ENCODE measurements at places on chromosomes 12 and 14.

DNA sequence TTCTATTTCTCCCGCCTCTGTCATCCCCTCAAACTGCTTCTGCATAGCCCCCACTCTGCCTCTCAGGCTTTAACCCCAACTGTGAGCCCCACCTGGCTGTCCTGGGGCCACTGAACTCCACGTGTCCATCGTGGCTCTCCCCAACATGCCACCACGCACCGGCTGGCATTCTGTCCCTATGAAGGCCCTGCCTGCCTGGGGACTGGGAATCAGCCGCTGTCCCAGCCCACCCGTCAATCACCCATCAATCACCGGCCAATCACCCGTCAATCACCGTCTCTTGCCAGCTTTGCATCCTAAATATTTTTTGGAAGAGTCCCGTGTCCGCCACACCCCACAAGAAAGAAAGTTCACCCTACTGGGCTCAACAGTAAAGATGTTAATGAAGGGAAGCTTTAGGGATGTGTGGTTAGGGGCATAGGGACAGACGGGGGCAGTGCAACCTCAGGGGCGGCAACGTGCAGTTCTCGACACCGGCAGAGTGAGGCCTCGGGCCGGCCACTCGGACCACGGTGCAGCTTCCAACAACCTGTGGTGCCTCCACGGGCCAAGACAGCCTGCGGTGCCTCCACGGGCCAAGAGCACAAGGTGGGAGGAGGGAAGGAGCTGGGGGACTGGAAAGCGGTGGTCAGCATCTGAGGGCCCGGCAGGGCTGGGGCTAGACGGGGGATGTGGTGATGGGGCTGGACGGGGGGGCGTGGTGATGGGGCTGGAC is 85.6 kb downstream of the GALNT9 start:
- DNase-seq: no peak

- no peak for DNase-seq
These were observed 212.8 kb upstream of the KITLG start for GRCh38 chr12:88793096-88793495.

GRCh38 chr12:76101739-76102385 is 17.4 kb upstream of the NAP1L1 start:
- no peak for DNase-seq

DNA sequence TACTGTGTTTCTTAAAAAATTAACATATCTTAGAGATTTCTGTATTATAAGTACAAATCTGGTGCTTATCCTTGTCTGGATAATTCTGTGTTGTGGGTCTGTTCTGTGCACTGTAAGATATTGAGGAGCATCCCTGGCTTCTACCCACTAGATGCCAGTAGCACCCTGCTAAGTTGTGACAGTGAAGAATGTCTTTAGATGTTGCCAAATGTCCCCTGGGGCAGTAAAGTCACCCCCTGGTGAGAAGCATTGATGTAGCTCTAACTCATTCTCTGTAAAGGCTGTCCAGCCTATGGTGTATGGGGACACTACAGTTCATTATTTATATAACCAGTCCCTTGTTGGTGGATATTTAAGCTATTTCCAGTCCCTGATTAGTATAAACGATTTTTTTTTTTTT is 31.4 kb downstream of the MAP1LC3B2 start:
- no peak for DNase-seq

DNA sequence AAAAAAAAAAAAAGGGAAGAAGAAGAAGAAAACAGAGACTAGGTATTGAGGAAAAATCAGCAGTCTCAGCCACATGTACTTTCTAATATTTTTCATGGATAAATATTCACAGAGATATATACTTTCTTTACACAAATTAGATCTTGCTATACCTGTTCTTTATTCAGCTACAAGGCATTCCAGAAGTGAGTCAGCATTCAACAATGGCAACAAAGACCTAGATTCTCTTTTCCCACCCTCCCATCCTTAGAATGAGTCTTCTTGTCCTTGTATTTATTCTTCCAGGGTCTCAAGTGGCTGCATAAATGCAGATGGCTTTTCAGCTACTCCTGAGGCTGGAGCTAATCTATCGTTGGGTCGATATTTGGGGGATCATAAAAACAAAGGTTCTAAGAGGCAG is 93.0 kb downstream of the NT5DC3 start:
- no peak for DNase-seq

GRCh38 chr12:38480594-38480993 is 164.0 kb downstream of the ALG10B start:
- DNase-seq: no peak

DNA sequence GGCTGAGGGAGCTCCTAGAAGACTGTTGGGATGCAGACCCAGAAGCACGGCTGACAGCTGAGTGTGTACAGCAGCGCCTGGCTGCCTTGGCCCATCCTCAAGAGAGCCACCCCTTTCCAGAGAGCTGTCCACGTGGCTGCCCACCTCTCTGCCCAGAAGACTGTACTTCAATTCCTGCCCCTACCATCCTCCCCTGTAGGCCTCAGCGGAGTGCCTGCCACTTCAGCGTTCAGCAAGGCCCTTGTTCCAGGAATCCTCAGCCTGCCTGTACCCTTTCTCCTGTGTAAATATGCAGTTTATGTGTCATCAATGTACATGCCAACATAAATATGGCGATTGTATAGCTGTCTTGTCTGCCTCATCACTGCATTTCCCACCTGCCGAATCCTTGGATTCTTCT is 7.5 kb downstream of the AMHR2 start:
- no peak for DNase-seq

- no peak for DNase-seq
These were observed 19.5 kb downstream of the NUAK1 start for GRCh38 chr12:106119301-106119700.

- no peak for DNase-seq
These were observed 5.1 kb downstream of the ERBB3 start for GRCh38 chr12:56084958-56085543.

DNA sequence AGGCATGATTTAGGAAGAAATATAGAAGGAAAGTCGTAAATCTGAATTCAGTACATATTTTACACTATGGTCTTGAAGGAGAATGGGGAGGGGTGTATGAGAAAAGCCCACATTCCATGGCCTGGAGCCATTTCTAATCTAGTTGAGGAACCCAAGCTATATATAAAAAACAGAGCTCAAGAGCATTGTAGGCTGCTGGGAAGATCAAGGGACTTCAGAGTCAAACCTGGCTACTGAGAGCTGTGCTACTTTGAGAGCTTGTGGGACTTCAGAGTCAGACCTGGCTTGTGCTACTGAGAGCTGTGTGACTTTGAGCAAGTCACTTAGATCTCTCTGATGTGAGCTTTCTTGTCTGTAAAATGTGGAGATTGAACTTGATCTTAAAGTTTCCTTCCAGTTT is 58.7 kb downstream of the TBK1 start:
- DNase-seq: no peak

GRCh38 chr12:123258593-123258992 is 13.1 kb downstream of the CDK2AP1 start:
- DNase-seq: no peak

DNA sequence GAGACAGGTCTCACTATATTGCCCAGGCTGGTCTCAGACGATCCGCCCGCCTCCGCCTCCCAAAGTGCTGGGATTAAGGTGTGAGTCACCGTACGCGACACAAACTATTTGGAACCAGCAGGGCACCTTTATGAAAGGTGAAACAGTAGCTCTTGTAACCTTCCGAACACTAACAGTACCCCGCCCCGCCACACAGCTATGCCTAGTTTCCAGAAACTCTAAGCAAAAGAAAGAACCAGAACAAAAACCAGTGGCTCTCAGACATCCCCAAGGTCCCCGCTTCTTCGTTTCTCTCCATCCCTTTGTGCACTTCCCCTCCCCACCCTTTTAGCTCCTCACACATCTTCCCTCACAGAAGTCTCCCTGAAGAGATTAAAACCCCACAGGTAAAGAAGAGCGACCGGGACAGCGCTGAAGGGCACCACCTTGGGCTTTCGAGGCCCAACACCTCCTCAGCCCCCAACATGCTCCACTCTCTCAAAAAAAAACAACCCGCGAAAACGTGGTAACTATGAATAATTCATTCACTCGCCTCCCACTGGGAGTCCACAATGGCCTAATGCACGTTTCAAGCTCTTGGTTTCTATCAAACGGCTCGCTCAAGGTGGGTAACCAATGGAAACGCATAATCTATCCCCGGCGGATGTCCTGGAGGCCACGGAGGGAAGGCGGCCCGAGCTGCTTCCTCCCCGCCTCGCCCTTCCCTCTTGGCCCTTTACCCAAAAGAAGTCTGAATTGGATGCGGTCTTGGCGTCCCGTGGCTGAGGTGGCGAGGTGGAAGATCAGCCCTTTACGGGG is 877 bp downstream of the BAG5 start:
- DNase-seq: no peak

DNA sequence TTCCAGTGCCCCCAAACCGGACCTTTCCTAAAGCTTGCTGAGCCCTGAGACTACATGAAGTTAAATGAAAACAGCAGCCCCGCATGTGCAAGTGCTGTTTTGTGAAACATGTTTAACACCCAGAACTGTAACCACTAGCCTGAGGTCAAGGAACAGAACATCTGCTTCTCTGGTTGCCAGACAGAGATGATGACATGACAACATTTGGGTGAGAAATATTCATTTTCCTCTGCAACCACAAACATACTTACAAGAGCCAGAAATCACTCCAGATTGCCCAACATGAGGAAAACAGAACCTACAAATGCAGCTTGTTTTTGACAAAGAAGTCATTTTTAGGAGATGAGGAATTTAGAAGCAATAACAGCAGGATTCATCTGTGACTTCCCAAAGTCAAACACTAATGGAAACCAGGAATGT is 110.4 kb downstream of the BCAT1 start:
- DNase-seq: peak; percentile 80

DNA sequence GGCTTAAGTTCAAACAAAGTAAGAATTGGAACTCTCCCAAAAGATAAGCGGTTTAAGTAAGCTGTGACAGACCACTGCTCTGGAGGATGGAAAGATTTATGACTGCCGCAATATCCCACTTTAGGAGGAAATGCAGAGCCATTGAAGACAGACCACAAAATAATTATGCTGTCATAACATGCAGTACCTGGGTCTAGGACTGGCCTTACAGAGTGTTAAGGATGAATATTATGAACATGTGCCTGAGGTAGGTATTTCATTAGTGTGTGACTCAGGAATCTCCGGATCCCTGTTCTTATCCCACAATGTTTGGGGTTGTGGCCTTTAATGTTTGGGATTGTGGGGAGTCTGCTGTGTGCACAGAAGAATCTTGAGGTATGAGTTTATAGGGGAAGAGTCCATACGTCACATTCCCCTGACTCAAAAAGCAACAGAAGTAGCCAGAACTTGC is 114.9 kb downstream of the SAMD4A start:
- no peak for DNase-seq

DNA sequence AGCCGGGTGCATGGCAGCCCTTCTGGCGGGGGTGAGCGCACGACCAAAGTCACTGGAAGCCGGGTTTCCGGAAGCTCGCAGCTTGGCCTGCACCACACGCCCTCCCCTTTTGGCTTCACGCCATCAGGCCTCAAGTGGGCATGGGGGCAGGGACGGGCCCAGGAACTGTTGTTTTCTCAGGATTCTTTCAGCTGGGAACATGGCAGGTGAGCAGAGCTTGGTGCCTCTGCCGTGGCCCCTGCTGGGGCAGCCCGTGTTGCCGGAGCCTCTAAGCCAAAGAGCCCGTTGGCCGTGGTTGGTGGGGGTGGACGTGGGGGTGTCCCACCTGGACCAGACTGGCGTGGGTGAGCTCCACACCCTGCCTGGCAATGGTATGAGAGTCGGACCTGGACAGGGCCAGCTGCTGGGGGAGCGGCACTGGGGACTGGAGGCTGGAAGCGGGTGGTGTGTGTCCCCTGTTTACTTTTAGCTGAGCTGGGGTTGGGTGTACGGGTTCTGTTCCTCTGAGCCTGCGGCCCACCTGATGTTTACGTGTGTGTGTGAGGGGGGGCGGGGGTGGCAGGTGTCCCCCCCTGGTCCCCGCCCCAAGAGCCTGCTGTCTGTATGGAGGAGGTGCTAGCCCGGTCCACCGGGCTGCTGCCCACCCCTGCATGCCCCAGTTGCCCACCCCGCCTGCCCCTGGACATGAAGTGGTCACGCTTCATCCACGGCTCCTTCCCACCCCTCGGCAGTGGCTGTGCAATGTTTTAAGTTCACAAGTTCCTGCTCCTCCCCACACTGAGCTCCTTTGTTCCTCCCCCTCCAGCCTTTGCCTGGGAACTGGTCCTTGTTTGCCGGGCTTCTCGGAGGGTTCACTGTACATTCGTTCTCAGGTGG is 28.7 kb upstream of the PLD4 start:
- peak; percentile 59 for DNase-seq

- no peak for DNase-seq
These were observed 10.3 kb upstream of the GALNT6 start for GRCh38 chr12:51401486-51401885.
